ENCODE measurements at places on chromosomes 3 and 15.

- DNase-seq: no peak
These were observed 12.5 kb upstream of the CAMKV start for GRCh38 chr3:49882166-49882565.

DNA sequence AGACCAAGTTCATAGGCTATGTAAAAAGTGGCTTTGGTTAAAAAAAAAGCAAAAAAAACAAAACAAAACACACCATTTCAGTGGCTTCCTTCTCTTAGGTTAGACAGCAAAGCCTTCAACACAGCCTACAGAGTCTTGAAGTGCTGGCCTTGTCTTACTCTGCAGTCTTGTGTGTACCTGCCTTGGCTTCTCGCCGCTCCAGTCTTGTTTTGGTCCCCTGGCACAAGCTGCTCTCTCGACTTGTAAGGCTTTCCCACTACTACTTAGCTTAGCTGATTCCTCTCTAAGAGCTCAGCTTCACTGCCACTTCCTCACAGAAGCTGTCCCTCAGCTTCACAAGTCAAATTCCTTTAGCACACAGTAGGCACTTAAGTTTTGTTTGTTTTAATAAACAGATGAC lies 63.0 kb downstream of the ST3GAL6 start:
- no peak for DNase-seq

DNA sequence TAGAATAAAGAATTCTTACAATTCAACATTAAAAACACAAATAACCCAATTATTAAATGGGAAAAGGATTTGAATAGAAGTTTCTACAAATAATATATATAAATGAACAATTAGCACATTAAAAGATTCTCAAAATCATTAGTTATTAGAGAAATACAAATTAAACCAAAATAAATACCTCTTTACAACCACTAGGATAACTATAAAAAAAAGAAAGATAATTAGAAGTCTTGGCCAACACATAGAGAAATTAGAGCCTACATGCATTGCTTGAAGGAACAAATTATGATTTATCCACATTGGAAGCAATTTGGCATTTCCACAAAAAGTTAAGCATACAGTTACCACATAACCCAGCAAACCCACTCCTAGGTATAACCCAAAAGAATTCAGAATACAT lies 502.3 kb upstream of the UBE2E2 start:
- DNase-seq: no peak

GRCh38 chr3:179701176-179701827 lies 48.5 kb downstream of the USP13 start:
- no peak for DNase-seq

DNA sequence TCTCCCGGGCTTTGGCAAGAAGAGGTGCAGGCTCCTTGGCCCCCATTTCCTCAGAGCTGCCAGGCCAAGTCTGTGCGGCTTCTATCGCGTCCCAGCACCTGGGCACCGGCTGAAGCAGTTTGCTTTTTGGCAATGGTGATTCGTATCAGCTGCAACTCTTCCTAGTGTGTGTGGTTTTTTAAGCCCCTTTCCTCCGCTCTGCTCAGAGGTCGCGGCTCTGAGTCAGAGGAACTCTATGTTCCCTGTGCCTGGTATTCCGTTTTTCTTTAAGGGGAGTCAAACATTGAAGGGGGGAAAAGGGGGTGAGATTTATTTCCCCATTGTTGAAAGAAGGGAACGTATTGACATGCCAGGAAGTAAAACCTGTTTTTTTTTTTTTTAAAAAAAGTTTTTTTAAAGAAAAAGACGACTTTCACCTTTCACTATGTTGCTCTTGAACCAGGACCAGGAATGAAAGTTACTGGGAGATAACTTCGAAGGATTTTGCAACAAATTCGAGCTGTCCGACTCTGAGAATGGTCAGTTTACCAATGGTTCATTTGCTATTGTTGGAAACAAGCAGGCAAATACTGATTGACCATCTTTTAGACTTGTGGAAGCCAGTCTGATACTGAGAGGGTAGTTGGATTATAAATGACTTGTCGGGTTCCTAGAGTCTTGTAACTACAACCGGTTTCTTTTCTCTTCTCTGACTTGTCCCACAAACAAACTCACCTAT lies 1.1 kb downstream of the ARMC8 start:
- DNase-seq: no peak

DNA sequence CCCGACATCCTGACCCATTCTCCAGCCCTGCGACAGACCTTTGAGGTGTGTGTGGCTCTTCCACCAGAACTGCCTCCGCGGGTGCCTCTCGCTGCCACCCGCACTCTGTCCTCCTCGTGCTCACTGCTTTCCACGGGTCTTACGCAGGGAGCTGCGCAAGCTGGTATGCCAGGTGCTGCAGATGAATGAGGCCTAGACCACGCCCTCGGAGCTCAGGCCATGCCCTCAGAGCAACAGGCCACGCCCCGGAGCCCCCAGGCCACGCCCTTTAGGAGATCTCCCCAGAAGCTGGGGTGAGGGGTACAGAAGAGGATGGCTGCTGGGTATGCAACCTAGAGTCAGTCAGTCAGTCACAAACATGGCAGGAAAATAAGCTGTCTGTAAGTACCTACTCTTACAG lies 300.3 kb downstream of the GABRG3 start:
- no peak for DNase-seq

DNA sequence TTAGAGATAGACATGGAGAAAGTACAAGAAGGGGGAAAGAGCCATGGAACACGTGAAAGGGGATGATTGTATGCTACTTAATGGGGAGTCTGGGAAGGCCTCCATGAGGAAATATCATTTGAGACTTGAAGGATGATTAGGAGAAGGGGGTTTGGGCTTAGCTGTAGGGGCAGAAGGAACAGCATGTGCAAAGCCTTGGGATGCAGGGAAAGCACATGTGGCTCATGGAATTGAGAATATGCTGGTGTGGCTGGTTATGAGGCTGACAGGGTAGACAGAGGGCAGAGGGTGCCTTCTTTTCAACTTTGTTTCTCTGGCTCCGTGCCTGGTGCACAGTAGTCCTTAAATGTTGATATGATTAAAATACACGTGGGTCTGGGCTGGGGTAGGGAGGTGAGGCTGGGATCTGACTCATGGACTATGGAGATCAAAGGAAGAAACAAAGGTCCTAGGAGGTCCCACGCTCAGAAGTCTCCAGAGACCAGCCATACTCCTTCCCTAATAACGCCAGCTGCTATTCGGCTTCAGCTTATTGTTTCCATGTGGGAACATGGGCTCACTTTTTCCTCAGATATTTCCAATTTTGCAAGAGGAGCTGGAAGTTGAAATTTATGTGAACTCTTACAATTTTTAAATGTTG lies 1.1 kb downstream of the GTF2E1 start:
- DNase-seq: no peak

- no peak for DNase-seq
These were observed 90.4 kb downstream of the FOXP1 start for GRCh38 chr3:71492974-71493771.
